Activated naive CD4-positive, alpha-beta T cell (primary cell): ENCODE measurements at places on chromosomes 6 and 20.

- no peak for DNase-seq
These were observed 116.4 kb downstream of the AKAP7 start for GRCh38 chr6:131251590-131252199.

DNA sequence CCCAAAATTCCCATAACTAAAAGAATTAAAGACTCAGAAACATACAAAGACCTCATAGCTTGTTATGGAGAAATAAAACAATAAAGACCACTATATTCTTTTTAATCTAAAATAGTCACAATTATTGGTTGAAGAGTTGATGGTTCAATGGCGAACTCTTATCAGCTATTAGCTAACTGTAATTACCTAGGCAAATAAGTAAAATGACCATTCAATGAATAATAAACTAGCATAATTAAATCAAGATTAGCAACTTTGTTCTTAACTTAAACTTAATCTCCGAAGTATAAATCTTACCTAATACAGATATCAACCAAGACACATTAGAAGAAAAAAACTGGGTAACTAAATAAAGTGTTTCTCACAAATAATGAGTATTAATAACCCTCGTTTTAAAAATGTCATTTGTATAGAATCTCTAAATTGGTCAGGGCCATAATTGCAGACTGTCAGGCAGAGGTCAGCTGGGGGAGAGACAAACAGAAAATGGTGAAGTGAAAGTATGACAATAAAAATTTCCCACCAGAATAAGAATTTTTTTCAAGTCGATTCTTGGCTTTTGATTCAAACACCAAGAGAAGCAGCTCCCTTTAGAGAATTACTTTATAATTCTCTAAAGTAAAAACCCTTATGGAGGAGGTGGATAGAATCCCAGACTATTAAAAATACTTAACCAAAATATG lies 1.7 kb downstream of the FKBP5 start:
- no peak for DNase-seq

DNA sequence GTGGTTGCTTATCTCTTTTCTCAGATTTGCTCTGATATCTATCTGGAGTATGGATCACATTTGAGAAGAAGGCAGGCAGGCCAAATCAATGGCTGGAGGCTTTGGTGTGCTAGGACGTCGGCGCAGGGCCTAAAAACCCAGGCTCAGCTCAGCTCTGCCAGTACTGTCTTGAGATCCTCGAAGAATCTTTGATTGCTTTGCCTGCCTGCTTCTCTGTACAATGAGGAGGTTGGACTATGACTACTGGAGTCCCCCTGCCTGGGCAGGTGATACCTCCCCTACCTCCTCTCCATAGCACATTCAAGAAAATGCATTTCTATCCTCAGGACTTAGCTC lies 25.1 kb downstream of the KCNK5 start:
- DNase-seq, result no peak

DNA sequence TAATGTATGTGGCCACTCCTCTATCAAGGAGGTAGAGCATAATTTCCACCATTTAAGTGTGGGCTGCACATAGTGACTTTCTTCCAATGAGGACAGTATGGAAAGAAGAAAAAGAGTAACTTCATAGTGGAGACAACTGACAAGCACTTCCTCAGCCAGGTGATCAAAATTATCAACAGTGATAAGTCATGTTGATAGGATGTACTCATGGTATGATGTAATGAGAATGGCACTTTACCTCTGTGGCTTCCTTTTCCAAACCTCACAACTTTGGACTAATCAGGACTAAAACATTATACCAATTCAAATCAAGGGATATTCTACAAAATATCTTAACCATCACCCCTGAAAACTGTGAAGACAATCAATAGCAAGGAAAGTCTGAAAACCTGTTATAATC lies 302.3 kb upstream of the CITED2 start:
- DNase-seq, result no peak

DNA sequence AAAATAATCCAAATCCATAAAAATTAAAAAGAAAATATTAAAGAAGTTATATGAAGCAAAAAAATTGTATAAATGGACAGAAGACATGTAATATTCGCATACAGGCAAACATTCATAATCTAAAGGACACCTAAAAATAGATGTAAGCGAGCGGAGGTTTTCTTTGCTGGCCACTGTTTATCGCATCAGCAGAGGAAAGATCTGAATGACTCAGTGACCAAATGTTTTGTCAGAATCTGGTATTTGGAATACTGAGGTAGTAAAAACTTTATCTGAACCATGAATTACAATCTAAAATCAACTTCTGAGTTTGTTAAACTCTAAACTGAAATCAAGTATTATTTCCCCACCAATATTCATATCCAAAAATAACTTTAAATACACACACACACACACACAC lies 7.8 kb downstream of the TSPYL4 start:
- DNase-seq, result no peak

- DNase-seq, result no peak
These were observed 4.6 kb downstream of the PTPRK start for GRCh38 chr6:128515550-128516513.

GRCh38 chr6:125008957-125009356 lies 46.7 kb downstream of the RNF217 start:
- no peak for DNase-seq

DNA sequence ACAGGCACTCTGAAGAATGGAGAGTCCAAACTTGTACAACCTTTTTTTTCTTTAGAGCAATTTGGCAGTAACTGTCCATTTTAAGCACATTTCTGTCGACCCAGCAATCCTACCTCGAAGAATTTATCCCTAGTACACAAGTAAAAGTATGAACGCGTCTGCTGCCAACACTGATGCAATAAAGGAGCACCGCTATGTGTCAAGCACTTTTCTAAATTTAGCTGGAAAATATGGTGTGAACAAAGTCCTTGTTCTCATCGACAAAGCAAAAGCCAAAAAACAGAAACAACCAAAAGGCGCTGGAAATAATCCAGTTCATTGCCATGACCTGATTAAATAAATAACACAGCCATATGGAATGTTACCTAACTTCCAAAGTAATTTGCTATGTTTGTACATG lies 1.1 kb downstream of the DPM1 start:
- no peak for DNase-seq

- no peak for DNase-seq
These were observed 917.1 kb downstream of the KIF16B start for GRCh38 chr20:15656124-15656523.

GRCh38 chr6:66825539-66825938 lies 1118.5 kb upstream of the EYS start:
- DNase-seq, result no peak

DNA sequence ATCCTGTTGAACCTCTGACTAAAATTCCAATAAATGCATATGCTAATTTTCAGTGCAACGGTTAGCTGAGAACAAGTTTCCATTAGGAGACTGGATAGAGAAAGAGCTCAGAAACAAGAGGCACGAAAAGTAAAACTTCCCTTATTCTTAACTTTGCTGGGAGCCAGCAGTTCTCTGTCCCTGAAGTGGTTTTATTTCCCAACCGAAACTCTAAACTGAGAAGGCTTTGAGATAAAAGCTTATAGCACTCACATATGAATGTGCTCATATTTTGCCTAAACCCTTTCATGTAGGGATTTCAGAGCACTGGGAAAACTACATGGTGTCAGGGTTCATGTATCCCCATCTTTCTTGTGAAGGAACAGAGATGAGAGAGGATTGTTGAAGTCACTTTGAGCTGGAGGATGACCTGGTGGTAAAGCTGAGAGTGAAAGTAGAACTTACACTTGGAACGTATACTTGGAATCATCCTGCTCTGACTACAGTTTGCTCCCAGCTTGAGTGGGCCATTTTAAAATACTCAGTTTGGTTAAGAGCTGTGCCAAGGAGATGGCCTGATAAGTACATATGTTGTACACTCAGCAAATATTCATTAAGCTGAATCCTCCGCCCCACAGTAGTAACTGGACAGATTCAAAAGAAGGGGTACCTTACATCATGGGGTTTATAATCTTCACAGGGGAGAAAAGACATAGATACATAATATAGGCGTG lies 324.2 kb upstream of the CNR1 start:
- no peak for DNase-seq

GRCh38 chr6:152087701-152088100 lies 280.2 kb downstream of the ESR1 start:
- DNase-seq, result no peak

DNA sequence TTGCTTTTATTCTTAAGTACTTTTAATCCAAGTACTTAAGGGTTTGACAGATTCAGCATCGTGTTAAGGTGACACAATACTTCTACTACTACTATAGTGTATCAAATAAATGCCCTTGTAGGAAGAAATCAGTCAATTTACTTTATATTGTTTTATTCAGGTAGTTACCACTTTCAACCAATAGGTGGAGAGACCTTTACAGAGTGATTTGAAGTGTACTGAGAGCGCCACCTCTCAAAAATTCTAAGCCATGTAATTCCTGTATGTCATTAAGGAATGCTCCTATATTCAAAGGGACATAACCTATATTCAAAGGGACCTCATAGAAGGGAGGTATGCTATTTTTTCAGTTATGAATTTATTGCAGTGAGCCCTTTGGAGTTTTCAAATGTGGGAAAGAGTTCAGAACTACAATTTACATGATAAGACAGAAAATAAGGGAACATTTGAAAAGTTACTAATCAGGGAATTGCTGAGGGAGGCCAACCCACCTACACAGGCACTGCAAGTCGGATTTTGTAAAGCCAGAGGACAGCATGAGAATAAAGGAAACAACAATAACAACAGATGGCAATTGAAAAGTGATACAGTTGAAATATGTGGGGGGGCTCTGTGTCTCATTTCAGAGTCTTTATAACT lies 955.6 kb downstream of the TBC1D32 start:
- no peak for DNase-seq

DNA sequence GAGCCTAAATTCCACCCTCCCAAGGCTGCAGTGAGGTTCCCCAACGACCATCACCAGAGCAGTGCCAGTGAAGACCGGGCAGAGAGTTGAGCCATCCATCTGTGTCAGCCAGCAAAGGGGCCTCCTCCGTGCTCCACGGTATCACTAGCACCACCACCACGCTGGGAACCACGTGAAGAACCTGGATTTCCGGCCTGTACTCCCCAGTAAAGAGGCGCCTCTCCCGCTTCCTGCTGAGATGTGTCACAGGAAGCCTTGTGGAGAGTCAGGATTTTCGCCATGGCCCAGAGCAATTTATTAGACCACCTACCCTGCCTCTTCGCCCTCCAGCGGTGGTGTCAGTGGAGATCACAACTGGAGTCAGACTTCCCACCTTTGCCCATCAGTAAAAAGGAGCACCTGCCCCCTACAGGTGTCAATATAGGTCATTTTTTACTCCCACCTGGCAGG lies 28.8 kb downstream of the CPXM1 start:
- DNase-seq, result no peak

GRCh38 chr6:146056506-146056905 lies 27.6 kb downstream of the GRM1 start:
- no peak for DNase-seq

GRCh38 chr6:110318971-110319370 lies 39.2 kb downstream of the METTL24 start:
- no peak for DNase-seq

DNA sequence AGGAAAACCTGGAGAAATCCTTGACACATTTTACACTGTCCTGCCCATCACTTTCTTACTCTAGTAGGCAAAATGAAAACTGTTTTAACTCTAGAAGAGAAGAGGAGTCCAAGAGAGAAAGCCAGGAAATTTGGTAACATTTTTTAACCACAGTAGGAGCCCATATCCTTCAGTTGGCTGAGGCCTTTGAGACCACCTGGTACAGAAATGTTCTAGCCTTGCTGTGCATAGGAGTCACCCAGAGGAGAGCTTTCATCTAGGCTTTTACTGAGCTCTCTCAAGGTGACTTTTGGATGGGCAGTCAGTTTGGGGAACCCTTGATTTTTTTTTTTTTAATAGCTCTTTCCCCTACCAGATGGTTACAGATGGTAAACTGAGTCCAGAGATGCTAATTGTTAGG lies 25.0 kb downstream of the LRRN4 start:
- DNase-seq, result no peak
